Cerebellar nuclear complex (tissue), 1 donor: ENCODE measurements at places on chromosomes 5 and 9.

- DNase-seq: no peak
Observed at GRCh38 chr5:9545136-9545991, 511 bp downstream of the SEMA5A start.

GRCh38 chr5:123066016-123066415 is 23.0 kb upstream of the PRDM6 start:
- no peak for DNase-seq

DNA sequence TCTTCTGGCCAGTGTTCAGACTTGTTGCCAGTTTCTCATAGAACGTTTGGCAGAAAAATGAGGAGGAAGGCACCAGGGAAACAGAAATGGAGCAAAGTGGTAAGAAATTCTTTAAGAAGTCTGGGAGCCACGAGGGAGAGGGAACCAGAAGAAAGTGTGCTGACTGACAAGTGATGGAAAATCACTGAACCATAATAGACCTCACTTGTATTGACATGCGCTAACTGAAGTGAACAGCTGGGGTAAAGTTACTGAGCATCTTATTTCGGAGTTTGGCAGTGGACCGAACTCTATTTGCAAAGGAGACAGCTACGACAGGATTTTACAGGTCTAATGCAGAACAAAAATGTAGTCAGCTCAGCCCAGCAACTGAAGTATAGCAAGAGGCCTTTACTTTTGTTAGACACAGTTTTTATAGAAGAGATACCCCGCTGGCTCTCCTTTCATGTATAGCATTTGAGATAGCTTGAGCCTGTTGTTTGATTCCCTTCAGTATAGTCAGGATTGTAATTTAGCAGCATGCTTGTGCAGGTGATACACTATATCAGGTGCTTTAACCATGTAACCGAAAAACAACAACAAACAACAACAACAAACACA is 53.6 kb downstream of the HMHB1 start:
- no peak for DNase-seq

DNA sequence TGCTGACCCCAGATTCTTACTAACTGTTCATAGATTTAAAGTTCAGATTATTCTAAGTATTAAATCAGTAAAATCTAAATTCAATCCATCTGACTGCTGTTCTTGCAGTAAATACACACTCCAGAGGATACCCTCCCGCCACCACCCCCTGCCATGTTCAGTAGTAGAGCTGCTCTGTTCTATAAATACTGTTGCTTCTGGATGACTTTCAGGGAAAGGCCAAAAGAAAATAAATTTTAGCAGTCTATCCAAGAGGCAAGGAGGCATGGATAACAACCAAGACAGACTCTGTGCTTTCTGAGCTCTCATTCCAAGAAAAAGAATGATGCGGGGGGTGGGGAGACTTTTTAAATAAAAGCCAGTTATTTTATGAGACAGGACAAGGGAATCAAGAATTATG is 115.1 kb downstream of the ADAMTS6 start:
- DNase-seq: no peak

DNA sequence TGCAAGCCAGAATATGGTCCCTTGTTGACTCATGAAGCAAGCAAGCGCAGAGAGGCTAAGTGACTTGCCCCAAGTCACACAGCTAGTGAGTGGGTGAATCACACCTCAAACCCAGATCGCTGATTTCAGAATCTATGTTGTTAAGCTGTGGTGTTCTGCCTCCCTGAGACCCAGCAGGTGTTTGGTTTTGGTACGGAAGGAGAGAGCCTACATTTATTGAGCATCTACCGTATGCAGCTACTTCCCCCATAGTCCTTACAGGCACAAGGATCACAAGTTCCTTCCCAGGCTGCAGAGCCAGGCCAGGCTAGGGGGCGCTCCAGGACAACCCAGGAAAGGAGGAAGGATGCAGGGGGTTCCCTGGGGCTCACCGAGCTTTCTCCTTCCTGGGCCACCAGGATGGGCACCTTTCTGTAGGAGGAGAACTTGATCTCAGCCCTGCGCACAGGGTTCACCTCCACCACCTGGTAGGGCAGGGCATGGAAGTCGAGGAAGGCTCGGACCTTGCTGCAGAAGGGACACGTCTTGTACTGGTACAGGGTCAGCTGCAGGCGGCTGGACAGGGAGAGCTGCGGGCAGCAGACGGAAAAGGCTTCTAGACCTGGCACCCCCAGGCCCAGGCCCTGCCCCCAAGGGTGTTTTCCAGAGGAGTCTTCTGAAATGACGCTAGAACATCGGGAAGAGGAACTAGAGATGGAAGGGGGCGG is 2.5 kb downstream of the PTGES2 start:
- no peak for DNase-seq

- DNase-seq: no peak
Observed at GRCh38 chr5:9898319-9898718, 268.2 kb upstream of the TAS2R1 start.

- no peak for DNase-seq
Observed at GRCh38 chr9:111949919-111950318, 53.3 kb downstream of the UGCG start.

DNA sequence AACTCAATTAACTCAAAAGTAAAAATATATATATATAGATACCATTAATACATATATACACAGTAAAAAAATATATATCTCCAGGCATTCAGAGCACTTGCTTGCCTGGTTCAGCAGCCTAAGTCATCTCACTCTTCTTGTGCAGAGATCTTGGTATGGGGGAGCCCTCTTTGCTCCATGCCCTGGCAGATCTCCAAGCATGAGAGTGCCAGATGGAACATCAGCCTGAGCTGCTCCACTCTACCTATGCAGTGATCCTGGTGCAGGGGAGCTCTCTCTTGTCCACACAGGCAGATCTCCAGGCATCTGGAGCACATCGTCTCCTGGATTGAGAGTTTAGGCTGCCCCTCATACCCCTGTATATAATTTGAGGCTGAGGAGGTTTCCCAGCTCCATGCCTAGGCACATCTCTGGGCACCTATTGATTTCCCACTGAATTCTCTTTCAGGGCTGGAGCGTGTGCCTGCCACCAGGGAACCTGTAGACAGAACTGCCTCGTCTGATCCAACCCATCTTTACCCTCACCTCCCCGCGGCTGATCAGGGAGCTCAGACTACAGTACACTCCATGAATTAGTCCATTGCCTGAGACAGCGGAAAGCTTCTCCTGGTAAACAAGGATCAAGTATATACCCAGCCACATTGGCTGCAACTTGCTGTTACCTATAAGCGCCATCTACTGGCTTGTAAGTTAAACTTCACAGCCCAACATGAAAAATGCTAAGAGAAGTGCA is 342.4 kb upstream of the GRIA1 start:
- DNase-seq: no peak

DNA sequence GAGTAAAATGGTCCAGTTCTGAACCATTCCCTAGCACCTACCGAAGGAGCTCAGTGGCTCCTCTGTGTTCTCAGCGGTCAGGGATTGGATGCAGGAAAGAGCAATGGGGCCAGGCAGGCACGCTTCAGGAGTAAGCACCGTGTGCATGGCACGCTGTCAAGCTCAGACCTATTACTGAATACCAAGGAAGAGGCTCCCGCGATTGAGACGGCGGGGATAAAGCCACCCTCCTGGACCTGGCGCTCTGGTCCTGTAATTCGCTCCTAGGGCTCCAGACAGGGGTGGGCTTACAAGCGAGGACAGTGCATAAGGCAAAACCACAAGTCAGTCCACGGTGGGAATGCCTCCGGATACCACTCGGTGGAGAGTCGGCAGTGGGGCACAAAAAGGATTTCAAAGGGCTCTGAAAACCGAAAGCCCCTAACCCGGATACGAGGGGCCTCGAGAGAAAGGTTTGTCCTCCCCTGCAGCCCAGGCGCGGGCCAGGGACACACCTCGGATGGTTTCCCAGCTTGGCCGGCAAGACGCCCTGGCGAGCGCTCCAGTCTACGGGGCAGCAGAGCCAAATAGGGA is 988 bp downstream of the OXCT1 start:
- peak; percentile 38 for DNase-seq

DNA sequence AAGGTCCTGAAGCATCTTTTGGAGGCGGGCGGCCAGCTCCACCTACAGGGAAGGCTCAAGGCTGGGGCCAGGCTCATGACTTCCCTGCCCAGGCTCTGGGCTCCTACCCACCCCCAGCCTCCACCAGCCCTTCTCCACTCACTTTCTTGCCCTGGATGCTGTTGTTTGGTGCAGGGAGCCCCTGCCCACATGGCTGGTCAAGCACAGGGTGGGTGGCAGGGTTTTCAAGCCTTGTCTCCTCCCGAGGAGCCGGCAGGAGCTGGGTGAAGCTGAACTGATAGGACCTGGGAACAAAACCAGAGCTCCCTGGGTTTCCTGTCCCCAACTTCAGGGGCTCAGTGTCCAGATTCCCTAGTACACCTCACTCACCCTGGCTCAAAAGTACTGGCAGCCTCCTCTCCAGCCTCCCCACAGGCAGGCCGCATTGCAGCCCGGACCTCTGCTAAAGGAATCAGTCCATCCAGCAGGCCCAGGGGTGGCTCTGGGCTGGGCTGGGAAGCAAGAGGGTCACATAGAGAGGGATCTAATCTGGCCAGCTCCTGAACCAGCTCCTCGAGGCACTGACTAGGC is 6.9 kb downstream of the SHROOM1 start:
- DNase-seq: no peak

- no peak for DNase-seq
Observed at GRCh38 chr5:154485850-154486426, 7.9 kb upstream of the HAND1 start.

DNA sequence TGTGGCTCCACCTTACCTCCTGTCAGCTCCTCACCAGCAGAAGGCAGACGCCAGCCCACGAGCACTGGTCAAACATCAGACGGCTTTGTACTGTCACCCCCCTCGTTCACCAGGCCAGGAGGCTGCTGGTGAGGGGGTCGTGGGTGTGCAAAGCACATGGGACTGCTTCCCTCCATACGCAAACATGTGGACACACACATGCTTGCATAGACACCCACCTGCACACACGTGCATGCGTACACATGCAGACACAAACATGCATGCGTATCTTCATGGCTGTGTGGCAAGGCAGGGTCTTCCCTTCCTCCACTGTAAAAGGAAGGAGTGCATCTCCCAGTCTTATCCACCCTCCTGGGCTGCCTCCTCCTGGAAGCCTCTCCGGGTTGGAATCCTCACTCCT is 178.5 kb downstream of the OLFM1 start:
- DNase-seq: no peak

DNA sequence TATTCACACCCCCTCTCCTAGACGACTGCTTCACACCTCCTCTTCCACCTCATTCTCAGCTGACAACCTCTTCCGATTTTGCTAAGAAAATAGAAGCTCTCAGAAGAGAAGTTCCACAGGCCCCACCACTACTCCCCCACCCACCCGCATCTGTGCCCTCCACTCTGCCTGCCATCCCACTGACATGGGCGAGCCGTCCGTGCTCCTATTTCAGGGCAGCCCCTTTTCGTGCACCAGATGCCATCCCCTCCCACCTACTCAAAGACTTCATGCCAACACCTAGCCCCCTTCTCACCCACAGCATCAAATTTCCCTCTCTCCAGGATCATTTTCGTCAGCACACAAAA is 34.6 kb upstream of the JADE2 start:
- DNase-seq: no peak

GRCh38 chr5:1033178-1033577 is 24.6 kb downstream of the NKD2 start:
- no peak for DNase-seq

DNA sequence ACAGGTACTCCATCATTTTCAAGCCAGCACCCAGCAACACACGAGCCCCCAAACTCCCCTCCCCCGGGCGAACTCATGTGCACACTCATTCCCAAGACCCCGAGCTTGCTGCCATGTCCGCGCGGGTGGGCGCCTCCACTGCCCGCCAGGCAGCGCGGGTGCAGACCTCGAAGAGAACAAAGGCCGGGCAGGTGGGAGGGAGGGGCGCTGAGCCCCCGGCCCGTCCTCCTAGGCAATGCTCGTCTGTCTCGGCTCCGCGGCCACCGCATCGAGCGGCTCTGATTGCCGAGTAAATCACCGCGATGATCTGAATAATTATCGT is 47.1 kb upstream of the PSD2 start:
- no peak for DNase-seq

GRCh38 chr5:116320486-116320885 is 235.7 kb downstream of the COMMD10 start:
- DNase-seq: no peak

DNA sequence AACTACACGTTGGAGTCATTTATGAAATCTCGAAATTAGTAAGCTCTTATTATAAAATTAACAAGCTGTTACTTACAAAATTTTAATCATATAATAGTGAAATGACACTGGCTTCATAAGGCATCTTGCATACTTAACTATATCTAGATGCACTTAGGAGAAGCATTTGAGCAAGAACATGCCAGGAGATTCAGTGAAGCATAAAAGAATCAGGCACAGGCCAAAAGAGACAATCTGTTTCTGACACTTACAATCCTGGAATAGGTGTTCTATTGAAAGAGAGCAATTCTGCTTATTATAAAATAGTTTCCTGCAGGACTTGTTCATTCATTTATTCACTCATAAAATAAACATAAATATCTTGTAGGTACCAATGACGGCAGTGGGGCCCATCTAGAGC is 1152.2 kb upstream of the CDH6 start:
- no peak for DNase-seq

DNA sequence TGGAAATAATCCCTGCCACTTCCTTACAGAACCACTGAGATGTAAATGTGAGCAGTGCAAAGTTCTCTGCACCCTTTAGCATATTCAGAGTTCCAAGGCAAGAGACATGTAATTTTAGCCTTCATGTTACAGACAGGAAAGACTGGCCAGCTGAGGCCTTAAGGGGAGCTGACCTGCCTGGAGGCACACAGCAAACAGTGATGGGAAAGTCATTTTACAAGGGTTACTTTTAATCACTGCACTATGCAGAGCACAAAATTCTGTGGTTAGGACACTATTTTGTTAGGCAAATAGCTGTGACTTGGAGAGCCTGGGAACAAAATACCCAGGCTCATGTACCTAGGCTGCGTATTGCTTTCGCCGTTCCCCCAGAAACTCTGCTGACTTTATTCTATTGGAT is 30.2 kb upstream of the TNIP1 start:
- DNase-seq: no peak

DNA sequence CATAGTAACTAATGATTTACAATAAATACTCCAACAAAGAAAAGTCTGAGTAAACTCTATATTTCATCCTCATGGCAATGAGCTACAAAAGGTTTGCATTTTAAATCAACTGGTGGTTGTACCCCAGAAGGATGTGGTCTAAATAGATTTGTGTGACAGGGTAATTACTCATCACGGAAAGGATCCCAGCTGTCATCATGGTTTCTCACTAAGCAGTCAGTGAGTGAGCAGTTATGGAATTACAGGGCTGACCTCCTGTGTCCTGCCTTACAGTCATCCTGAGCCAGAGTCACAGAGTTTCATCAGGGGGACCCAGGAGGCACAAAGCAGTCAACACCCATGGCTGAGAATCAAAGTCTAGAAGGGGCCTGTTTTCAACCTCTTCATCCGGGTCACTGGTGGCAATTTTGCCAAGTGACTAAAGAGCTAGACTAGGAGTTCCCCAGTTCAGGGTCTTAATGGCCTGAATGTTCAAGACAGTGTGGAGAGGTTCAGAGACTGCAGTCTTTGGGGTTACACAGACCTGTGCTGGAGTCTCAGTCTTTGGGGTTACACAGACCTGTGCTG is 210.7 kb upstream of the SLC24A2 start:
- no peak for DNase-seq

GRCh38 chr5:32319392-32319791 is 6.7 kb upstream of the MTMR12 start:
- DNase-seq: no peak

GRCh38 chr9:105141146-105141975 is 103.1 kb upstream of the SLC44A1 start:
- no peak for DNase-seq

GRCh38 chr5:164020116-164020515 is 514.7 kb downstream of the MAT2B start:
- DNase-seq: no peak

GRCh38 chr9:128470560-128470959 is 14.8 kb downstream of the ODF2 start:
- no peak for DNase-seq

GRCh38 chr9:14242150-14242805 is 71.7 kb downstream of the NFIB start:
- no peak for DNase-seq
